ENCODE measurements at places on chromosomes 1 and 21.

- no peak overlapping the region for H3K27ac ChIP-seq
- no peak for DNase-seq
- H3K4me1 ChIP-seq, result peaks cover 17% of the 10 kb centered on the region
- H3K4me3 ChIP-seq, result no peak overlapping the region
- H3K27me3 ChIP-seq, result peaks cover 43% of the 10 kb centered on the region
- H3K36me3 ChIP-seq, result peaks cover 3% of the 10 kb centered on the region
Observed at GRCh38 chr1:172843444-172843843, 184.5 kb downstream of the FASLG start.

DNA sequence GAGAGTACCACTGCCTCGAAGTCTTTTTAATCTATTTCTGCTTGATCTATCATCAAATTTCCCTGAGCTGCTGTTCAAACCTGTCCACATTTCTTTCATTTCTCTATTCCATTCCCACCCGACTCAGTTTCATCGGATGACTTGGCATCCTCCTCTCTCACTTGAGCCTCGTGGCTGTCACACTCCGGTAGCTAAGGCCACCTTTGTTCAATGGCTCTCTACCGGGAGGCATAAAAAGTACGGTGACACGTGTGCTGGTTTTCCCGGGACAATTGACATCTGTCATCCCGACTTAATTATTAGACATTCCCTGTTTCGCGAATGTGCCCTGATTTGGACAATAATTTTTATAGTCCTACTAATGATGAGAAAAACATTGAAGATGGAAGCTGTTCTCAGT is 22.6 kb downstream of the MIS18A start:
- H3K36me3 ChIP-seq, result peaks cover under 1% of the 10 kb centered on the region
- no peak overlapping the region for H3K4me3 ChIP-seq
- no peak for DNase-seq
- H3K4me1 ChIP-seq, result peaks cover 2% of the 10 kb centered on the region
- peaks cover 18% of the 10 kb centered on the region for H3K27me3 ChIP-seq

GRCh38 chr1:56808410-56808809 is 10.8 kb downstream of the FYB2 start:
- no peak overlapping the region for H3K27ac ChIP-seq
- no peak overlapping the region for H3K4me3 ChIP-seq
- H3K36me3 ChIP-seq, result no peaks in the 10 kb centered on the region
- H3K27me3 ChIP-seq, result peaks cover 2% of the 10 kb centered on the region

DNA sequence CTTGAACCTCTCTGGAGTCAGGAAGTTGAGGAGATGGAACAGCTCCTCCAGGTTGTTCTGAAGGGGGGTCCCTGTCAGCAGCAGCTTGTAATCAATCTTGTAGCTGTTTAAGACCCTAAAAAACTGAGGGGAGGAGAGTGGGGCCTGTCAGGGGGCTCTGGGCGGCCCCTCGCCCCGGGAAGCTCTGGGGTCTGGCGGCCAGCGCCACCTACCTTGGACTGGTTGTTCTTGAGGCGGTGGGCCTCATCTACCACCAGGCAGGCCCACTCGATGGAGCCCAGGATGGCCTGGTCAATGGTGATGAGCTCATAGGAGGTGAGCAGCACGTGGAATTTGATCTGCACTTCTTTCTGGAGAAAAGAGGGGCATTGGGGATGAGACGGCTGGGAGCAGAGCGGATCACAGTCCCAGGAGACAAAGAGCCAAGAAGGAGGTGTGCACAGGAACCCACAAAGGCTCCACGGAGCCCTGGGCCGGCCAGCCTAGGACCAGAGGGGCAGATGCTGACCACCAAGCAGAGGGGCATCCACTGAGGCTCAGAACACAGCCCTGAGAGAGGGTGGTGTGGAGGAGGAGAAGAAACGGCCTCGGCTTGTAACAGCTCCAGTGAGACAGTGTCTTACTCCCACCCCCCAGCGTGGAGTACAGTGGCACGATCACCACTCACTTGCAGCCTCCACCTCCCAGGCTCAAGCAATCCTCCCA is 43.5 kb downstream of the CHD5 start:
- peaks cover 4% of the 10 kb centered on the region for H3K27me3 ChIP-seq
- no peak overlapping the region for H3K4me3 ChIP-seq
- no peak for DNase-seq
- H3K36me3 ChIP-seq, result no peaks in the 10 kb centered on the region
- no peaks in the 10 kb centered on the region for H3K4me1 ChIP-seq

DNA sequence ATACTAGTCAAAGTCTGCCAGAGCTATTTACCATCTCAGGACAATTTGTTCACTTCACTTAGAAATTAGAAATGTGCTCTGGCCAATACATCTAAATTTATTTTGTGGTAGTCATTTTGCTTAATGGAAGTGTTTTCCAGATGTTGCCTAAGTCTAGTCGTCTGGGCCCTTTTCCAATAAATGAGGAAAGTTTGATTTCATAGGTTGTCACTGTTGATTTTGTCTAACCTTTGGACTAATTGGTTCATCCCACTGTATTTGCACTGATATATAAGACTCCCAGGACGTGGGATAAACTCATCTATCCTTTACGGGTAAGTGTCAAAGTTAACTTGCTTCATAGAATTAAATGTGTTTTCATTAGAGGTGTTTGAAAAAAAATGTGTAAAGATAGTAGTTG is 79.1 kb downstream of the TPR start:
- no peaks in the 10 kb centered on the region for H3K36me3 ChIP-seq
- no peak within 1 kb of the TSS for H3K4me3 ChIP-seq
- no peak within 1 kb of the TSS for H3K27ac ChIP-seq

DNA sequence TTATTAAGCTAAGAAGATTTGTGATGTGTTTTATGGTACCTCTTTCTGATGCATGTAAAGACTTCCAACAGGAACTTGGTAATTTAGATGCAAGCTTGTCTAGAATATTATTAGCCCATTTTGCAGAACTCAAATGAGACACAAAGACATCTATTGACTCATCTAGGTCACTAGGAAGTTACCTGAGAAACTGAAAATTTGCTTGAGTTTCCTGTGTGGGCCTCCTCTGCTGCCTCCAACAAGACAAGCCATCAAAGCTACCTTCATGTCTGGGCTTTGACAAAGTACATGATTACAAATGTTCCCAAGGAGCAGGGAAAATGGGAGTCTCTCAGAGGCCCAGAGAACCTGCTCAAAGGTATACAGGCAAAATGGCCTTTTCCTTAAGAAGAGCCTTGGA is 5.6 kb downstream of the RUNX1 start:
- H3K4me3 ChIP-seq, result peak overlapping the region; percentile 54
- H3K27me3 ChIP-seq, result no peaks in the 10 kb centered on the region
- H3K36me3 ChIP-seq, result peaks cover 23% of the 10 kb centered on the region
- no peak for DNase-seq
- peaks cover 93% of the 10 kb centered on the region for H3K4me1 ChIP-seq

GRCh38 chr1:66240491-66241484 is 293.2 kb upstream of the SGIP1 start:
- no peaks in the 10 kb centered on the region for H3K36me3 ChIP-seq
- peaks cover 21% of the 10 kb centered on the region for H3K27me3 ChIP-seq
- no peak overlapping the region for H3K4me3 ChIP-seq
- no peak overlapping the region for H3K27ac ChIP-seq

- H3K27ac ChIP-seq, result no peak overlapping the region
- H3K27me3 ChIP-seq, result no peaks in the 10 kb centered on the region
- no peak overlapping the region for H3K4me3 ChIP-seq
Observed at GRCh38 chr21:29431178-29431577, 132.5 kb downstream of the BACH1 start.

DNA sequence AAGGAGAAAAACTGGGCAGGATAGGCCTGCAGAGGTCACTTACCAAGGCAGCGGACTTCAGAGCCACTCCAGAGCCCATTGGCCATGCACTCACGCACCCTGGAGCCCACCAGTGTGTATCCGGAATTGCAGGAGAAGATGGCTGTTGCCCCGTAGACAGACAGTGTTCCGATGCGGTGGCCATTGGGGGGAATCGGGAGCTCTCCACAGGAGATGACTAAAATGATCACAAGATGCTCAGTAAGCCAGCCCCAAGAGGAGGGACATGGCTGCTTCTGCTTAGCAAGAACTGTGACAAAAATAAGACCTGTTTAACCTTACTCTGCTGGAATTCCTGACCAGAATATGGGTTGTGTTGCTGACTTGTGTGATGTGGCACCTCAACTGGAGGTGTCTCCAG is 96.9 kb downstream of the ZSCAN20 start:
- no peaks in the 10 kb centered on the region for H3K36me3 ChIP-seq
- no peak overlapping the region for H3K27ac ChIP-seq
- no peak overlapping the region for H3K4me3 ChIP-seq
- no peaks in the 10 kb centered on the region for H3K4me1 ChIP-seq
- H3K27me3 ChIP-seq, result peaks cover 31% of the 10 kb centered on the region

GRCh38 chr1:204829133-204829825 is 41.4 kb upstream of the NFASC start:
- H3K36me3 ChIP-seq, result no peaks in the 10 kb centered on the region
- DNase-seq, result no peak
- H3K4me1 ChIP-seq, result peaks cover 3% of the 10 kb centered on the region
- H3K27me3 ChIP-seq, result peaks cover 59% of the 10 kb centered on the region
- no peak overlapping the region for H3K27ac ChIP-seq

- DNase-seq, result no peak
- no peaks in the 10 kb centered on the region for H3K27me3 ChIP-seq
- H3K4me1 ChIP-seq, result no peaks in the 10 kb centered on the region
- no peak overlapping the region for H3K4me3 ChIP-seq
Observed at GRCh38 chr1:36761113-36761512, 273.2 kb downstream of the GRIK3 start.
